ENCODE measurements at places on chromosomes 11 and 22.
A peak's percentile ranks its signal among the peaks of the same experiment; 100 is the strongest.

GRCh38 chr22:38383417-38383816 is 66.2 kb upstream of the CSNK1E start:
- DNase-seq: no peak

- no peak for DNase-seq
Observed at GRCh38 chr22:40367342-40367741, 3.1 kb upstream of the SGSM3 start.

GRCh38 chr11:19330416-19330815 is 89.7 kb upstream of the E2F8 start:
- no peak for DNase-seq

GRCh38 chr22:39664485-39665200 is 94.1 kb downstream of the CACNA1I start:
- DNase-seq: no peak

- DNase-seq: no peak
Observed at GRCh38 chr11:32659672-32660071, 76.0 kb downstream of the EIF3M start.

DNA sequence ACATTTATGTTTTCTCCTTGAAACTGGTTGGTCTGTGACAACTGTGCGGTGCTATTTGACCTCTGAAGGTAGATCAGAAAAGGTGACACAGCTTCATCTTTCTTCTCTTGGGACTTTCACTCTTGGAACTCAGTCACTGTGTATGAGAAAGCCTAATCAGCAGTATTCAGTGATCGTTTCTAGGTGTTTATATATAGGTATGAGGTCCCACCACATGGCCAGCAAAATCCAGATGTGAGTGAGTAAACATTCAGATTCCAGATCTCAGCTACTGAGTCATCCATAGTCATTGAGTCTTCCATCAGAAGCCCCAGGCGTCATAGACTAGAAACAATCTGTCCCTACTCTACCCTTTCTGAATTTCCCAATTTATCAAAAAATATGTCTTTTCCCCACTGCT is 117.3 kb upstream of the CTSC start:
- DNase-seq: no peak

GRCh38 chr11:77517226-77517625 is 43.3 kb upstream of the PAK1 start:
- no peak for DNase-seq

GRCh38 chr22:49551897-49552614 is 275.6 kb downstream of the BRD1 start:
- DNase-seq: no peak

- no peak for DNase-seq
Observed at GRCh38 chr22:17916226-17916889, 108.0 kb downstream of the MICAL3 start.

GRCh38 chr22:49934891-49935557 is 16.6 kb downstream of the CRELD2 start:
- DNase-seq: peak; percentile 86

GRCh38 chr22:49587421-49587820 is 240.3 kb downstream of the BRD1 start:
- no peak for DNase-seq

DNA sequence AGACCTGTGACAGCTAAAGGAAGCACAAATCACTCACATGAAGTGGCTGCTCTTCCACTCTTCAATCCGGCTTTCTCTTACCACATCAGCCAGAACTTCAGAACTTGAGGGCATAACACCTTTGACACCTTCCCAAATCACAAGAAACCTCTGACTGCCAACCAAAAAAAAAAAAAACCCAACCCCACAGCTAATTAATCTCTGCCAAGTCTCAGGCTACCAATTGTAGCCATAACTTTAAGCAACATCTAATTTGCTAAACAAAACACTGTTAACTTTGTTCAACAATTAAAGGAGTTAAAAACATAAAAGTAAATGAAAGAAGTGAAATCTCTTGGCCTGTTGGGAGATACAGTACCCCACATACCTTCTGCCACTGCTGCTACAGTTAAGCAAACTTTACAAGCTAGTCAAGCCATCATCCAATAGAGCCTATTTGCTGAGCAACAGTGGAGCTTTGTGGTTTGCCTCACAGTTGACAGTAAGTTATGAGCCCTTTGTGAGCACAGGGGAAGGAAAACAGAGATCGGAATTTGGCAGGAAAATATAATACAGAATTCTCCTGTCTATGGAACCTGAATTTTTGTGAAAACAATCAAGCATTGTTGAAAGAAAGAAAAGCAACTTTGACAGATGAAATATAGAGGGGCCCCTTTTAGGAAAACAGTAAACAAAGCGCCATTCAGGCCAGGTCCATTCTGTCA is at the start of gene SOX6:
Gene SOX6 (minus strand): TSS at position 490 of the 704 bp plus-strand sequence. CDS start 15,298 bp downstream, outside the sequence.
- DNase-seq: no peak

- DNase-seq: no peak
Observed at GRCh38 chr11:62504158-62504973, 42.2 kb downstream of the AHNAK start.

DNA sequence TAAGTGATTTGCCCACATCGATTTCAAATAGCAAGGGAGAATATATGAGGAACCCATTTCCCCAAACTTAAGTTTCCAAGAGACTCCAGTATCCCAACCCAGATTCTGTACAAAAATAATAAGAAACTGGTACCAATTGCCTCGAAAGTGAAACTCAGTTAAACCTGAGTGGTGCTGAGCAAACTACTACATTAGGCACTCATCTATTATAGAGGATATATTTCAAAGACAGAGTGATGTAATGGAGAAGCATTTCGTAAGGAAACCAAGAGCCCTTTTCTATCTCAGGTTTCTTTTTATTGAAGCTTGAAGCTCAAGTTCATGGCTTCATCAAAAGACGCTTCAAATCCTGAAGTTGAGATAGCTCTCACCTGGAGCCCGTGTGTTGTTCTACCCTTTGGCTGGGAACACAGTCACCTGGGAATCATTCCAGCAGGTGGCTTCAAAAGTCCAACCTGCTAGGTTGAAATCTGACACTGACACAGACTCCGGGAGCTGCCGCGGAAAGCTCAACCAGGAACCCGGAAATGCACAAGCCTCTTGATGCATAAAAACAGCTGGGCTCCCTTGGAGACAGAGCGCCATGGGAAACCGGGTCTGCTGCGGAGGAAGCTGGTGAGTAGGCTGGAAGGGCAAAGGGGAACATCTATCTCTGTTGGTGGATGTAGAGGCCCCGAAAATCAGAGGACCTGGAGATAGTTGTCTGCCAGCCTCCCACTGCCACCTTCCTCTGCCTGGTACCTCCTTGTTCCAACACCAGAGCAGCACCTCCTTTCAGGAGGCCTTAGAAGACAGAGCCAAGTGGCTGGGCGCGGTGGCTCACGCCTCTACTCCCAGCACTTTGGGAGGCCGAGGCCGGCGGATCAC is at the start of gene C11orf52:
Gene C11orf52 (plus strand): TSS at position 524 of the 867 bp plus-strand sequence. CDS start 60 bp downstream, at position 584.
- DNase-seq: no peak

DNA sequence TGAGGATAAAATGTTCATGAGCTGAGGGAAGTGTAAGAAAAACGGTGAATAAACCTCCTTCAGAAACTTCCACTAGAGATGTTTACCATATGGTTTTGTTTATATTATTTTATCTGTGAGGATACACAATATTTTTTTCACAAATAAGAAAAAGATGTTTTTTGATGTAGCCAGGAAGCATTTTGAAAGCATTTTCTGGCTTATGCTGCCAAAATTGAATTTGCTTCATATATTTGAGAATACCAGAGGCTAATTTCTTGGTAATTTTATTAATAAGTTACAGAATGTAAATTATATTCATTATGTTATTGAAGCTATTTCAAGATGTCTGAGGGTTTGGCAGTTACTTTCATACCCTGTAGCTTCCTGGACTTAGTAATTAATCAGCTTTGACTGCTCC is 686.6 kb downstream of the LUZP2 start:
- no peak for DNase-seq

- DNase-seq: no peak
Observed at GRCh38 chr11:68031144-68031464, 623 bp downstream of the NDUFS8 start.

GRCh38 chr11:116832350-116833290 is 2.9 kb downstream of the APOC3 start:
- no peak for DNase-seq

DNA sequence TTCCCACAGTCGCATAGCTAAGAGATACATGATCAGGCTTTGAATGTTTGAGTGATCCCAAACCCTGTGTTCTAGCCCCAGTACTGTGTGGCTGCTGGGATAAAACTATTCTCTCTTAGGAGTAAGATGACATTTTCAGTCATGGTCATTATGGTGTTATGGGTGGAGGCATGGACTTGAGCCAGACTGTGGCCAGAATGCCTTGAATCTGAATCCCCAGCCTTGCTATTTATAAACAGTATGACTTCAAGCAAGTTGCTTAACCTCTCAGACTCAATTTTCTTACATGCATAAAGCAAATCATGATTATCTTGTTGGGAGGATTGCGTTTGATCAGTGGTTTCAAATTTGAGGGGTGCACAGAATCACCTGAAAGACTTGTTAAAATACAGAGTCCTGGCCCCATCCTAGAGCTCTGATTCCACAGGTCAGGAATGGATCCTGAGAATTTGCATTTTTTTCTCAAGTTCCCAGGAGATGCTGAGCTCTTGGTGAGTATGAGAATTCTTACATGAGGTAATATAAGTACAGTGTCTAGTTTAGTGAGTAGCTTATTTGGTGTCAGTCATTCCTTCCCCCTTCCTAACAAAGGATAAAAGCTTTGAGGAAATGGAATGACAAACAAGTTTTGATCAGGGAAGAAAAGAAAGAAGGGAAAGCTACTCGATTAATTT is 571.7 kb downstream of the METTL15 start:
- DNase-seq: no peak

- no peak for DNase-seq
Observed at GRCh38 chr11:720017-720641, 14.1 kb downstream of the EPS8L2 start.

DNA sequence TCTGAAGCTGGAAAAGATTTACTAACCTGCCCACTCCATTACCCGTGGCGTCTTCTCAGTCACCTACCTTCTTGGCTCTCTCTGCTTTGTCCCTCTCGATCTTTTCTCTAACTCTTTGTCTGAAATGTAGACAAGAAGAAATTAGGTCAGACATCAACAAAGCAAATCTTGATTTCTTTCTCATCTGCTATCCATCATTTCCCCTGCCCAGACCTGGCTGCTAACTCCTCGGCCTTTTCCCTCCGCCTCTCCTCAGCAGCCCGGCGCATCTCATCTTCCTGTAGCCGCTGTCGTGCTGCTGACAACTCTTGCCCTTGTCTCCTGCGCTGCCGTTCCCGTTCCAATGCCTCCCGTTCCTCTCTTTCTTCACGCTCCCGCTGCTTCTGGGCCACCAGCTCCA is 1.2 kb downstream of the UBXN1 start:
- no peak for DNase-seq

- DNase-seq: no peak
Observed at GRCh38 chr11:79229047-79229446, 211.8 kb downstream of the TENM4 start.

- peak; percentile 17 for DNase-seq
Observed at GRCh38 chr11:10456519-10456918, 1.5 kb downstream of the AMPD3 start.

DNA sequence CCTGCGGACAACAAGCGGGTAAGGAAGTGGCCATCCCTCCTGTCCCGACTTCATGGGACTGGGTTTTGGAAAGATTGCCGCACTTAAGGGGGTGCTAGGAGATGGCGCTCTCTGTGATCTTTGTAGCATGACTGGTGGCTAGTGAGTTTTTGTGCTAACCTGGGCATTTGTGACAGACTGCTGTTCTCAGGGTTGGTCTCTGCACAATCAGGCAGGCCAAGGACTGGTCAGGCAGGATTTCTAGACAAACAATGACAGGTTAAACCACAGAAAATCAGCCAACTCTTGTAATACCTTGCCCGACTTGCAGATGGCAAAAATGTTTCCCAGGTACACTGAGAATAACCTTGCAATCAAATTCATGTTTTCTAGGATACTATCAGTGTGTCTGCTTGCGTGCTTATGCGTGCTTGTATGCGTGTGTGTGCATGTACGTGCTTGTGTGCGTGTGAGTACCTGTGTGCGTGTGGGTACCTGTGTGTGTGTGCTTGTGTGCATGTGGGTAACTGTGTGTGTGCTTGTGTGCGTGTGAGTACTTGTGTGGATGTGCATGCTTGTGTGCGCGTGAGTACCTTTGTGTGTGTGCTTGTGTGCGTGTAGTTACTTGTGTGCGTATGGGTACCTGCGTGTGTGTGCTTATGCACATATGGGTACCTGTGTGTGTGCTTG is 25.6 kb upstream of the SORL1-AS1 start:
- DNase-seq: no peak

- DNase-seq: peak; percentile 57
Observed at GRCh38 chr11:68213135-68213515, at the start of gene KMT5B. TSS of gene KMT5B (minus strand) at chr11:68213296. CDS start at chr11:68190076, 23,220 bp downstream.

GRCh38 chr11:60992842-60993409 is 21.4 kb downstream of the CD6 start:
- no peak for DNase-seq

DNA sequence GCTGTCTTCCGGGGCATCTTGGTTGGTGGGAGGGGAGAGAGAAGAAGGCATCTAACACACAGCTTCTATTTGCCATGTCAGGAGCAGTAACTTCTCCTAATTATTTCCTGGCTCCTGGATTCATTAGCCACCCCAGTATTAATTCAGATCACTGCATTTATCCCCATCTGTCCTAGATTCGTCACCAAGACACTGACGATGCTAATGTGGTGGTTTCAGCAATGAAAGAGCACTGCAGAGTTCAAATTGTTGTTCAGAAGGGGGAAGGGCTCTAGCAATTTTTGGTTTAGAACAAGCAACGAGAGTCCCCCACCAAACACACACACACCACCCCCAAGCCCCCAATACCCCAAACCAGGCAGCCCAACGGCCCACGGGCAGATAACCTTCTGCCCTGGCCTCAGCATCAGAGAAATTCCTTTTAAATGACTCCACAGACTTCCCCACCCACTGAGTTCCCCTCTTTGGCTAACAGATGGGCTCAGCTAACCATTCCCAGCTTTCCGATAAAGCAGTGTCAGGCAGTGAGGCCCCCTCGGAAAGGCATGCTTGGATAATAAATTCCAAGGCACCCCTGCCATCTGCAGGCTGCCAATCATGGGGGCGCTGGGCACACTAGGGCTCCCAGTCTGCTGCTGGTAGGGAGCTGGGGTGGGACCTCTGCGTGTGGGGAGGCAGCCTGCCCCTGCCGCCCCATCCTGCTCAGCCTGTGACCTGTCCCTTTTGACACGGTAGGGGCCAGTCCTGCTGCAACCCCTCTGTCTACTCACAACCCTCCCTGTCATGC is 453.5 kb downstream of the MIAT start:
- DNase-seq: no peak
